ENCODE measurements at places on chromosomes 12 and 14. TPM values are rescaled to one million over a fixed set of nuclear protein-coding genes. Genes with fewer than 3 reads are reported as not detected.

The KCNH3 gene
- 0.61 TPM for polyA plus RNA-seq

The SPIC gene
- polyA plus RNA-seq = 35.7 TPM

The RNASE13 gene
- not detected for polyA plus RNA-seq

The TAS2R9 gene
- polyA plus RNA-seq = not detected

The TAS2R13 gene
- polyA plus RNA-seq = 0.06 TPM

The SLC5A8 gene
- polyA plus RNA-seq = 0.02 TPM

The ZDHHC22 gene
- polyA plus RNA-seq = not detected

The VWF gene
- polyA plus RNA-seq = 38.6 TPM

The IAPP gene
- polyA plus RNA-seq = 0.04 TPM

The LALBA gene
- polyA plus RNA-seq = not detected

The OR6C2 gene
- polyA plus RNA-seq = not detected

The SLC7A8 gene
- polyA plus RNA-seq = 3.5 TPM

The RNASE4 gene
- polyA plus RNA-seq = 15.6 TPM

The EFS gene
- polyA plus RNA-seq = 2.7 TPM

The DPPA3 gene
- not detected for polyA plus RNA-seq

The KCNMB4 gene
- polyA plus RNA-seq = 1.2 TPM

The TMPRSS12 gene
- not detected for polyA plus RNA-seq

The MYO1A gene
- 0.20 TPM for polyA plus RNA-seq

The OR10A7 gene
- polyA plus RNA-seq = not detected

The WNT5B gene
- 1.1 TPM for polyA plus RNA-seq

GRCh38 chr12:25794571-25794970, 163.9 kb upstream of the RASSF8 start:
- no peak for DNase-seq

DNA sequence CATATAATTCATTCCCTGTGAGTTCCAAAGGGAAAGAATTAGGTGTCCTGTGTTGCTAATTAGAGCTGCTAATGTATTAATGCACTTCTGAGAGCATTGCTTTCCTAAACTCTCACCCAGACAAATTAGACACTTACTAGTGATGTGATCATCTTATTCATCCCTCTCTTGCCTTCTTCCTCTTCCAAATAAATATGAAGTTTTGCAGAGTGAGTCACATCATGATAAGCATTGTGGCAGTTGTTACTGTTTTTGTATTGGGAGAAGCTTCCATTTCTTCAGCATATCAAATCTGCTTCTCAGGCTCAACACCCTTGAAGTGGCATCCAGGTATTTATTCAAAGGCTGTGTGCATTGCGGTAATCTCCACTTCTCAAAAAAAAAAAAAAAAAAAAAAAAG, 37.3 kb upstream of the E2F7 start:
- DNase-seq = no peak

GRCh38 chr12:45665941-45666340, 63.6 kb upstream of the ARID2 start:
- no peak for DNase-seq

DNA sequence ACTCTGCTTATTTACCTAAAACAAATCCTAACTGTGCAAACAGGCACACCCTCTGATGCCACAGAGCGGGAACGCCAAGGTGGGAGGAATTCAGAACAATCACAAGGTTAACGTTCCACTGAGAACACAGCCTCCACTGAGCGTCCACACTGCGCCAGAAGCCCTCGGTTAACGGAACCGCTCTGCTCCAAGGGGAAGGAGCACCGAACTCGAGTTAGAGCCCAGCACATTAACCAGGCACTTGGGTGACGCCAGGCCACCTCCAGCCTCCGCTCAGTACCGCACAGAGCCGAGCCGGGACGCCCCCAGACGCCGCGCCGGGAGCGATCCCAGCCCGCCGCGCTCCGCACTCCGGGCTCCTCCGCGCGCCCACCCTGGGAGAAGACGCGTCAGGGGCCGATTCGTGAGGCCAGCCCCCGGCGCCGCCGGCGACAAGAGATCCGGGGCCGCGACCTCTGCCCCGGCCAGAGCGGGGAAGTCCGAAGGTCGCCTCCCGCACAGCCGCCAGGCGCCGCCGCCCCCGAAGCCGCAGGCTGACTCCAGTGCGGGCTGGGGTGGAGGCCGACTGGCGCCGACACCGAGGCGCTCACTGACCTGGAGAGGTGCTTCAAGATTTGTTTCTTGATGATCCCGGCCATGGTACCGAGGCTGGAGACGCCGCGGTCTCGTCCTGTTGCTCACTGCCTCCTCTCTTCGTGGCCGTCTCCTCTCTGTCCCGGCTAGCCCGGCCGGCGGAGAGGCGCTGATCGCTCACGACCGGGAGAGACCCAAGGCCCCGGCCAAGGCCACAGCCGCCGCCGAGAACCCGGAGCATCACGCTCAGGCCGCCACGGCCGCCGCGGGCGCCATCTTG, 450 bp downstream of the BLTP3B start:
- peak; percentile 93 for DNase-seq

- DNase-seq = no peak
Observed at GRCh38 chr12:116606397-116606796, 47.2 kb downstream of the MAP1LC3B2 start.

DNA sequence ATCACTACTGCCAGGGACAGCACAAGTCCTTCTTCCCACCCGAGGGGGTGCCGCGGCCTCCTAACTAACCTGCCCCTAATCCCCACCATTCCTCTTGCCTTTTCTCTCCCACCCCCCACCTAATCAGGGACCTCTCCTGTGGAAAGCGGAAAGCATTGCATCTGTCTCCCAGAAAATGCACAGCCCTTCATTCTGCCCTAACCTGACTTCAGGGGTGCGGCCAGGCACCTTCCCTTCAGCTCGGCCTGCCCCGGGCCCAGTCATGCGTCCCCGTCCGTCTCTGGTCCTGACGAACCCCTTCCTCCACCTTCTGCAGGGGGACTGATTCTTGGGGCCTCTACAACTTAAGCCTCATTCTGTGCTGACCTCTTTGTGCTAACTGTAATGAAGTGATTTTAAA, 43.9 kb upstream of the TRAF3 start:
- no peak for DNase-seq

- DNase-seq = no peak
Observed at GRCh38 chr12:107783406-107784376, 9.2 kb downstream of the ASCL4 start.

GRCh38 chr12:62581288-62582064, 114.8 kb downstream of the MON2 start:
- DNase-seq = no peak

- DNase-seq = no peak
Observed at GRCh38 chr14:74207943-74208342, 31.3 kb upstream of the VSX2 start.

DNA sequence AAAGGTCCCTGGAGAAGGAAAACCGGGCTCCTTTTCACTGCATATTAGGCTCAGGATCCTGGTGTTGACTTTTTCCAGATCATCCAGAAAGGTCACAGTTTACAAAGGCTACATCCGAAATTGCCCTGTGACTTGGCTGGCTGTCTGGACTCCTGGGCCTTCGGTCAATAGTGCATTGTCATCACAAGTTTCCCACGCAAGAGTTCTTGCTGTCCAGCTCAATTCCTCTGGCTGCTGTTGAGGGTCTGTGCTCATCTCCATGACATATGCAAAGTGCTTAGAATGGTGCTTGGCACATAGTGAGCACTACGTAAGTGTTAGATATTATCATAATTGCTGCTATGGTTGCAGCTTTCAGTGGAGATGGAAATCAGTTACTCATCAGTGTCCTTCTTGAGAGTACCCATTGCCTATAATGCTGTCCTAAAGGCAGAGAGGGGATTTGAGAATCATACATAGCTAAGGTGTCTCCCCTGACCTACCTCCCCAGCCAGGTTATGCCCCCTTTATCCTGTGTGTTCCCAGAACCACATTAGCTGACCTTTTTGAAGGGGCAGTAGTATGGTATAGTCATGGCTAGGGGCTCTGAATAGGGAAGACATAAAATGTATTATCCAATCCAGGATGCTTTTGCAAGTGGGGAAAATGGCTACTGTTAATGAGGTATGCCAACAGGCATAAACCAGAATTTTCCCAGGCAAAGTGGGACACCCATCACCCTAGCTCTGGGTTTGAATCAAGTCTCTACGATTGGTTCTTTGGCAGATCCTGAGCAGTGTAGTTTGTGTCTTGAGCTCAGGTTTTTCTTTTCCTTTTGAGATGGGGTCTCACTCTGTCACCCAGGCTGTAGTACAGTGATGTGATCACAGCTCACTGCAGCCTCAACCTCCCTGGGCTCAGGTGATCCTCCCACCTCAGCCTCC, 132.0 kb upstream of the CCND2 start:
- no peak for DNase-seq

DNA sequence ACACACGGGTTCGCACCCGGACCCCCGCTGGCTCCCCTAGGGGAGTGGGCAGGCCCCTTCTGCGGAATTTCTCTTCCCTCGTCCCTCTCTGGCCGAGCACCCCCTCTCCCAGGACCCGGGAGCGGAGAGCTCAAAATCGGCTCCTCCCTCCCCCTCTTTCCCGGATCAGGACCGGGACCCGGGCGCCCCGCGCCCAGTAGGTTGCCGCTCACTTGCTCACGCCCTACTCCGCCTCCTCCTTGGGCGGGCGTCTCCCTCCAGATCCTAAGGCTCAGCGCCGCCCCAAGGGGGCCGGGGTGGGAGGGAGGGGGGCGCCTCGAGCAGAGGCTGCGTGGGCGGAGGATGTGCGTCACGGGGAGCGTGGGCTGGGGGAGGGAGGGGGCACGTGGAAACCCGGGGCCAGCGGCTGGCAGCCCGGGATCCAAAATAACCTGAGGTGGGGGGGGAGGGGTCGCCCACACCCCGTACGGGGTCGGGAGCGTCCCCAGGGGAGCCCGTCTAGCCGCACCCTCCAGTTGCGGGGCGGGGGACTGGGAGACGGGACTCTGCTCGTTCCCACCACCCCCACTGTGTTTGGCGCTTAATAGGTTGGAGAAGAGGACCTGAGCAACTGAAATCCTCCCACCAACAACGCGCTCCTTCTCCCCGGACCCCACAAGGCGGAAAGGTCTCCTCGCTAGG, 1.8 kb upstream of the NAB2 start:
- DNase-seq = peak; percentile 96

DNA sequence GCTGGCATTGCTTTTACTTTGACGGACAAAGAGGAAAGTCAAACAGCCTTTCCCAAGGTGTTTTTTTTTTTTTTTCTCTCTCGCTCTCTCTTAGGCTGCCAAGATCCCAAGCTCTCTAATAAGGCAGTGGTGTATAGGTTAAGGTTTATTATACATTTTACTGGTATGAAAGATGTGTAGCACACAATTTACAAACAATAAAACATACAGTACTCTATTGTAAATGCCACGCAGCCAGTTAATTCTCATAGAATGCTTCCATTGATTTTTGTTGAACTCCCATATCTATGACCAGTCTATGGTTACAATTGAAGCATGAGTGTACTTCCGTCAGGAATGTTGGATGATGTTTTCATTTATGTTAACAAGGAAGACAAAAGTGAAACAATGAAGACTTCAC, 106.4 kb upstream of the GSC start:
- DNase-seq = no peak

GRCh38 chr14:55077170-55078151, 26.0 kb downstream of the MAPK1IP1L start:
- no peak for DNase-seq

- DNase-seq = no peak
Observed at GRCh38 chr12:32273063-32273522, 126.3 kb upstream of the FGD4 start.

- no peak for DNase-seq
Observed at GRCh38 chr14:102403028-102403427, 40.3 kb downstream of the TECPR2 start.

GRCh38 chr12:127888943-127889719, 377.8 kb upstream of the TMEM132C start:
- DNase-seq = no peak

GRCh38 chr12:128513331-128513730, 246.4 kb downstream of the TMEM132C start:
- no peak for DNase-seq

- no peak for DNase-seq
Observed at GRCh38 chr14:53003776-53004175, 52.9 kb upstream of the FERMT2 start.

DNA sequence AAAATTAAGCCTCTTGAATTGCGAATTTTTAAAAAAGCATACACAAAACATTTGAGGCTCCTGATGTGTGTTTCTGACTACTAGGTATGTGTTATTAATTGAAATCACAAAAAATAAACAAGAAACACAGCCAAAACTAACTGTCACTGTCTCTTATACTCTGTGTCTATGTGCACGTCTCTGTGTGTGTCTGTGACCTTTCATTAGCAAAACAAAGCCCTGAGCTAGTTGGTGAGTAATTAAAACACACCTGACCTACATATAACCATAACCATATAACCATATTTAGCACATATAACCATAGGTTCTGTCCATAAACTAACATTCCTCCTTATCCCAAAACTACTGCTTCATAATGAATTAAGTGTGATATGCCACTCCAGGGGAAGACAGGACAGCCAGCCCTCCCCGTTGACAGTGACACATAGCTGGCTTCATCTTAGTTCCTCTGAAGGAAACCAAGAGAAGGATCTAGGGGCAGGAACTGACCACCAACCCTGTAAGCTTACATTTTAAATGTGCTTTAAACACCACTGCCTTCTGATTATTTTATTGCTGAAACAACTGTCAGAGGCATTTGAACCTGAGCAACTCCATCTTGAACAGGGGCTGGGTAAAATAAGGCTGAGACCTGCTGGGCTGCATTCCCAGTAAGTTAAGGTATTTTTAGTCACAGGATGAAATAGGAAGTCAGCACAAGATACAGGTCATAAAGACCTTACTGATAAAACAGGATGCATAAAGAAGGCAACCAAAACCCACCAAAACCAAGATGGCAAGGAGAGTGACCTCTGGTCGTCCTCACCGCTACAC, 106.7 kb downstream of the PPP2R5E start:
- DNase-seq = no peak

- DNase-seq = peak; percentile 89
Observed at GRCh38 chr12:119178544-119179334, at the start of gene HSPB8. Gene HSPB8 (plus strand): TSS chr12:119178931. CDS start chr12:119179313, 382 bp downstream.

DNA sequence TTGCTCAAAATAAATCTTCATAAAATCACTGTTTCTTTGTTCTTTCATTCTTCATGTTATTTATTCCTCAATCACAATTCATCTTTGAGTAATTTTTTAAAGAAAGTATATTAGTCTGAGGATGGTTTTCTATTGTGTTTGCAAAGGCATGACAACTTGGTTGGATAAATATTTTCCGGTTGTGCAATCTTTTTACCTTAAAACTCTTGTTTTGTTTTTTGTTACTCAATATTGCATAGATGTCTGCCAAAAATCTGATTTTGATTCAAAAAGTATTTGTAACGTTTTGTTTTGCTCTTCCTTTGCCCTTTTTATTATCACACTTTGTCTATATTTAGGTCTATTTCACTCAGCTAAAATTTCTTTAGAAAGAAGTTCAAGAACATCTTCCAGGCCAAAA, 86.2 kb upstream of the SYT1 start:
- no peak for DNase-seq

GRCh38 chr12:47903927-47904712, 674 bp downstream of the VDR start:
- DNase-seq = peak; percentile 89

GRCh38 chr12:86174188-86174587, 82.0 kb downstream of the MGAT4C start:
- no peak for DNase-seq

- DNase-seq = peak; percentile 75
Observed at GRCh38 chr14:94864387-94865195, 94.7 kb upstream of the GSC start.

DNA sequence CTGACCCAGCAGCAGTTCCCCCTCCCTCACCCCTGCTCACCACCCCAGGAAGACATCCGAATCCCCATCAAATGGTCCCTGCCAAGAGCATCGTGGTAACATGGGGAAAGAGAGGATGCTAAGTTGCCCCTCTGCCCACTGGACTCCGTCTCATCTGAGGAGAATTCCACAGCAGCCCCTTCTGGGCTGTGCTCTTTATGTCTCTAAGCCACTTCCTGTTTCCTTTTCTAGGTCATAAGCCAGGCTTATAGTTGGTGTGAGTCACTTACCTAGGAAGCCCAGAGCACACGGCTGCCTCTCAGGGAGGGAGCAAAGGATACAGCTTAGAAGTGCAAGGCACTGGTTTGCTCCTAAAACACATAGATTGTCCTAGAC, 76.0 kb downstream of the VCPKMT start:
- DNase-seq = no peak

Data from spleen (tissue), 13 donors.